Breast epithelium (tissue), 4 donors: ENCODE measurements at places on chromosomes 3 and 15. TPM values are rescaled to one million over a fixed set of nuclear protein-coding genes. Genes with fewer than 3 reads are reported as not detected.
A peak's percentile ranks its signal among the peaks of the same experiment; 100 is the strongest.

GRCh38 chr15:31591908-31592307, 265.3 kb downstream of the KLF13 start:
- H3K36me3 ChIP-seq: no peaks in the 10 kb centered on the region
- H3K27me3 ChIP-seq: no peaks in the 10 kb centered on the region
- DNase-seq: no peak
- no peak overlapping the region for H3K4me3 ChIP-seq
- no peaks in the 10 kb centered on the region for H3K4me1 ChIP-seq
- H3K27ac ChIP-seq: no peak overlapping the region

GRCh38 chr15:63231706-63232105, 42.3 kb downstream of the RAB8B start:
- no peaks in the 10 kb centered on the region for H3K27me3 ChIP-seq
- no peak for DNase-seq
- H3K4me1 ChIP-seq: peaks cover 10% of the 10 kb centered on the region
- no peak overlapping the region for H3K4me3 ChIP-seq
- no peaks in the 10 kb centered on the region for H3K36me3 ChIP-seq
- no peak overlapping the region for H3K27ac ChIP-seq

- H3K4me3 ChIP-seq: no peak overlapping the region
- no peak for DNase-seq
- no peaks in the 10 kb centered on the region for H3K36me3 ChIP-seq
- no peaks in the 10 kb centered on the region for H3K4me1 ChIP-seq
- no peak overlapping the region for H3K27ac ChIP-seq
Observed at GRCh38 chr15:69013726-69014406, 629 bp upstream of the NOX5 start.

DNA sequence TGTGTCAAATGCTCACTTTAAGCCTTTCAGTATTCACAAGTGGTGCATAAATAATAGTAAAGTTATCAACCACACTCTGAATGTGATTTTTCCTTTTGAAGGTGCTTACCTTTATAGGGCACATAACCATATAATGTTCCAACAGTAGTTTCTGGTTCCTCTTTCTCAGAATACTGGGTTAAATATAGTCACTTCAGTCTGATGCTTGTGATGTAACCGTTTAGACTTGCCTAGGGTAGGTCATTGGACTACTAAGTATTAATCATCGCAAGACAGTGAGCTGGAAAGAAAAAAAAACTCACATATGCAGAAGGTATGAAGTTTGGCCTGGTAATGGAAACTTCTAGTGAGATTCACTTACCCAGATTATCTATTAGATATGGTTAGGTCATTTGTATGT, 1.9 kb downstream of the KBTBD8 start:
- DNase-seq: no peak
- H3K27me3 ChIP-seq: no peaks in the 10 kb centered on the region
- no peak overlapping the region for H3K27ac ChIP-seq
- H3K4me1 ChIP-seq: peaks cover 6% of the 10 kb centered on the region

DNA sequence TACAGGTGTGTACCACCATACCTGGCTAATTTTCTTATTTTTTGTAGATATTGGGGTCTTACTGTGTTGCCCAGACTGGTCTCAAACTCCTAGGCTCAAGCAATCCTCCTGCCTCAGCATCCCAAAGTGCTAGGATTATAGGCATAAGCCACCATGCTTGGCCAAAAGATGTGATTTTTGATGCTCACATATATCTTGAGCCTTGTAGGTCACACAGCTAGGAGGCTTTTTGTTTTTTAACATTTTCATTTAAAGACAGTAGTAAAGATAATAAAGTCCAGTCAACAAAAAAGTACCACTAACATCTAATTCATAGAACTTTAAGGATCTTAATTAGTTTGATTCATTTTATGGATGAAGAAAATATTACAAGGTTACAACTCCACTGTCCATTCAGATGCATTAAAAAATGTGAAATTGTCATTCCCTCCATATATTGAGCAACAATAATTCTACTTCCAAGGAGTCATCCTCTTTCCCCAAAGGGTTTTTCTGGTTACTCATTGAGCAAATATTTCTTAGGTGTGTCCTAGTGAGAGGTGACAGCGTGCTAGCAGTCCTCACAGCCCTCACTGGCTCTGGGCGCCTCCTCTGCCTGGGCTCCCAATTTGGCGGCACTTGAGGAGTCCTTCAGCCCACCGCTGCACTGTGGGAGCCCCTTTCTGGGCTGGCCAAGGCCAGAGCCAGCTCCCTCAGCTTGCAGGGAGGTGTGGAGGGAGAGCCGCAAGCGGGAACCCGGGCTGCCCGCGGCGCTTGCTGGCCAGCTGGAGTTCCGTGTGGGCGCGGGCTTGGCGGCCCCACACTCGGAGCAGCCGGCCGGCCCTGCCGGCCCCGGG, 8.3 kb upstream of the TASOR start:
- H3K36me3 ChIP-seq: no peaks in the 10 kb centered on the region
- no peaks in the 10 kb centered on the region for H3K27me3 ChIP-seq
- H3K4me1 ChIP-seq: no peaks in the 10 kb centered on the region

GRCh38 chr3:61247191-61247590, 4.1 kb downstream of the FHIT start:
- H3K27me3 ChIP-seq: no peaks in the 10 kb centered on the region
- no peak for DNase-seq
- no peak overlapping the region for H3K4me3 ChIP-seq
- H3K4me1 ChIP-seq: no peaks in the 10 kb centered on the region
- H3K36me3 ChIP-seq: no peaks in the 10 kb centered on the region

Gene GAP43
- total RNA-seq: 0.16 TPM

- H3K27ac ChIP-seq: no peak overlapping the region
- no peaks in the 10 kb centered on the region for H3K27me3 ChIP-seq
- H3K4me3 ChIP-seq: no peak overlapping the region
- DNase-seq: no peak
- no peaks in the 10 kb centered on the region for H3K4me1 ChIP-seq
- no peaks in the 10 kb centered on the region for H3K36me3 ChIP-seq
Observed at GRCh38 chr15:85804481-85805170, 9.9 kb upstream of the KLHL25 start.

GRCh38 chr15:51649659-51650521, 27.3 kb upstream of the DMXL2 start:
- H3K4me3 ChIP-seq: no peak overlapping the region
- no peak for DNase-seq
- no peak overlapping the region for H3K27ac ChIP-seq

Gene SYNPR
- total RNA-seq: not detected

- H3K4me1 ChIP-seq: no peaks in the 10 kb centered on the region
- no peak overlapping the region for H3K27ac ChIP-seq
- no peaks in the 10 kb centered on the region for H3K36me3 ChIP-seq
- H3K27me3 ChIP-seq: no peaks in the 10 kb centered on the region
Observed at GRCh38 chr3:187628169-187628568, 42.0 kb downstream of the SST start.

- no peak overlapping the region for H3K4me3 ChIP-seq
- H3K27me3 ChIP-seq: no peaks in the 10 kb centered on the region
- no peaks in the 10 kb centered on the region for H3K4me1 ChIP-seq
Observed at GRCh38 chr3:134535186-134535970, 49.5 kb downstream of the CEP63 start.

DNA sequence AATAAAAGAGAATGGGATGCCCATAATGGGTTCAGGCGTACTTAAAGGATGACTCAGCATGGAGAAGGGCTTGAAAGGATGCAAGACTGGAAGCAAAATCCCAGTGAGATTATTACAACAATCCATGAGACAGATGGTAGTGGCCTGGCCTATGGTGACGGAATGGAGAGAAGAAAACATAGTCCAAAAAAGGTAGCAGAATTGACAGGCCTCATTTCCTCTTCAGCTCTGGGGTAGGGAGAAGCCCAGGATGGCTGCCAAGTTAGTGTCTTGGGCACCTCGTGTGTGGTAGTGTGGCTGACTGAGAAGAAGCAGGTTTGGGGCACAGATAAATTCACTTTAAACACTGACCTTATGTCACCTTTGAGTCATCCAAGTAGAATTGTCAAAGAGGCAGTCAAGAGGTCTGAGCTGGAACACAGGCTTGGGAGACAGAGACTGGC, 18.1 kb downstream of the MB21D2 start:
- H3K4me3 ChIP-seq: no peak overlapping the region
- DNase-seq: no peak
- no peaks in the 10 kb centered on the region for H3K27me3 ChIP-seq
- no peaks in the 10 kb centered on the region for H3K4me1 ChIP-seq
- no peaks in the 10 kb centered on the region for H3K36me3 ChIP-seq
- no peak overlapping the region for H3K27ac ChIP-seq

Gene SLC9C1
- not detected for total RNA-seq

- no peak overlapping the region for H3K27ac ChIP-seq
- no peaks in the 10 kb centered on the region for H3K36me3 ChIP-seq
- H3K27me3 ChIP-seq: no peaks in the 10 kb centered on the region
- H3K4me3 ChIP-seq: no peak overlapping the region
Observed at GRCh38 chr3:48572517-48572916, 8.9 kb upstream of the UCN2 start.

DNA sequence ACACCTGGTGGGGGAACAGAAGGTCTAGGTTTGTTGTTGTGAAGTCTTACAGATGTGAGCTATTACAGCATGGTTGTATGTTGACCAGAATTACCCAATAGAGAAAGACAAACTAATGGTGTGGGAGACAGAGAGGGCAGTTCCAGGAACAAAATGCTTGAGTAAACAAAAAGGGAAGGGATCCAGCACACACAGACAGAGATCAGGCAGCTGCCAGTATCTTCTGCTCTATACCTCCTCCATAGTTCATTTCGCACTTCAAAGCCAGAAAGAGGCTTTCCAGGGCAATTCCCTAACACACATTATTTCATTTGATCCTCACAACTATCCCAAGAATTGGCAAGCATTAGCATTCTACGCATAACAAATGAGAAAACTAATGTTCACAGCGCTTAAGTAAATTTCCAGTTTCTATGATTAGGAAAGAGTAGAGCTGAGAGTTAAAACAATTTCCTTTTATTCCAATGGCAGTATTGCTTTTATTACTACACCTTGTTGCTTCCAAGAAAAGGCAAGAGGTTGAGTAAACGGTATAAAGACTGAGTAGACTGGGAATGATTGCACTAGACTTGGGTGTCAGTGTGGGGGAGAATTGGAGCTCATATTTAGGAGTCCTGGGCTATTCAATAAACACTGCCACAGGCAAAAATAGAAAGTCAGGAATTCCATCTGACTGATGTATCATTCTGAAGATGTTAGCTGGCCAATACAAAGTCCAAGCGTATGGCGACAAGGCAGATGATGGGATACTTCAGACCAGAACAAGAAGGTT, 39.7 kb upstream of the ZNF280D start:
- no peaks in the 10 kb centered on the region for H3K36me3 ChIP-seq
- H3K4me3 ChIP-seq: peak overlapping the region; percentile 30
- H3K4me1 ChIP-seq: no peaks in the 10 kb centered on the region

Gene FAM43A
- 15.5 TPM for total RNA-seq

DNA sequence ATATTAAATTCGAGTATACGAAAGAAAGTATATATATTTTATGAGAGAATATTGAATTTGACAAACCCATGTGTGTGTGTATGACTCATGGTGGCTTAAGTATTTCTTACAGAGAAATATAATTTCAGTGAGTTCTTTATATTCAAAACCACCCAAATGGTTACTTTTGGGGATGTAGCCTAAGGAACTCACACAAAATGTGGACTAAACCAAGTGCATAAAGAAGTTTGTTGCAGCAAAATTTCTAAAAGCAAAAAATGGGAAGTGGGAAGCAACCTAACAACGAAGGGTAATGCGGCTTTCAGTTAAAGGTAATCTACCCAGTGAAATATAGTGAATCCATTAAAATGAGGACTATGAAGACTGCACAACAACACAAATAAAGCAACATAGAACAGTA, 277.1 kb downstream of the EDEM1 start:
- no peak for DNase-seq
- H3K27ac ChIP-seq: no peak overlapping the region
- H3K36me3 ChIP-seq: no peaks in the 10 kb centered on the region

GRCh38 chr3:181425074-181425473, 286.7 kb upstream of the SOX2 start:
- no peak for DNase-seq
- no peaks in the 10 kb centered on the region for H3K27me3 ChIP-seq
- no peaks in the 10 kb centered on the region for H3K4me1 ChIP-seq
- no peak overlapping the region for H3K27ac ChIP-seq

DNA sequence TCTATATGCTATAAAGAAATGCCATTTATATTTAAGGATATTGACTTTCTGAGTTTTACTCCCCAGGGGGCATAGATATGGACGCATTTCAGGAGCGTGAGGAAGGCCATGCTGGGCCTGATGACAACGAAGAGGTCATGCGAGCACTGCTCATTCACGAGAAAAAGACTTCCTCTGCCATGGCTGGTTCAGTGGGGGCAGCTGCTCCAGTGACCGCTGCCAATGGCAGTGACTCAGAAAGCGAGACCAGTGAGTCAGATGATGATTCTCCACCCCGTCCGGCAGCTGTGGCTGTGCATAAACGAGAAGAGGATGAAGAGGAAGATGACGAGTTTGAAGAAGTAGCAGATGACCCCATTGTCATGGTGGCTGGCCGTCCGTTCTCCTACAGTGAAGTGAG, 38.4 kb downstream of the GTF2E1 start:
- no peak overlapping the region for H3K27ac ChIP-seq
- no peaks in the 10 kb centered on the region for H3K27me3 ChIP-seq
- H3K4me1 ChIP-seq: no peaks in the 10 kb centered on the region
- no peak overlapping the region for H3K4me3 ChIP-seq
- no peak for DNase-seq
